Left colon (tissue), 2 donors: ENCODE measurements at places on chromosomes 2 and 18. TPM values are rescaled to one million over a fixed set of nuclear protein-coding genes. Genes with fewer than 3 reads are reported as not detected.

GRCh38 chr2:20635675-20636584 is 15.0 kb downstream of the HS1BP3 start:
- peak; percentile 76 for DNase-seq

DNA sequence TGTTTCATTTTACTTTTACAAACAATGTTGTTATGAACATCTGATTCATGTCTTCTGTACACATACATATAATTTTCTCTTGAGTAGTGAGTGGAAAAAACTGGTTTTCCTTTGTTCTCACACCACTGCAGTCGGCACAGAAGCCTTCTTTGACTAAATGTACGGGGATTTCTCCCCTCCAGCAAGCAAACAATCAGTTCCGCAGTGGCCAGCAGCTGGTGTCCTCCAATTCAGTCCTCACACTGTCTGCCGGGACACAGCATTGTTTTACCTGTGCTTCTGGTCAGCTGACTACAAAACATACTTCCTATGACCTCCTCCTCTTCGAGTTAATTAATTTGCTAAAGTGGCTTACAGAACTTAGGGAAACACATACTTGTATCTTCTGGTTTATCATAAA is 202.8 kb downstream of the WDR7 start:
- no peak for DNase-seq

DNA sequence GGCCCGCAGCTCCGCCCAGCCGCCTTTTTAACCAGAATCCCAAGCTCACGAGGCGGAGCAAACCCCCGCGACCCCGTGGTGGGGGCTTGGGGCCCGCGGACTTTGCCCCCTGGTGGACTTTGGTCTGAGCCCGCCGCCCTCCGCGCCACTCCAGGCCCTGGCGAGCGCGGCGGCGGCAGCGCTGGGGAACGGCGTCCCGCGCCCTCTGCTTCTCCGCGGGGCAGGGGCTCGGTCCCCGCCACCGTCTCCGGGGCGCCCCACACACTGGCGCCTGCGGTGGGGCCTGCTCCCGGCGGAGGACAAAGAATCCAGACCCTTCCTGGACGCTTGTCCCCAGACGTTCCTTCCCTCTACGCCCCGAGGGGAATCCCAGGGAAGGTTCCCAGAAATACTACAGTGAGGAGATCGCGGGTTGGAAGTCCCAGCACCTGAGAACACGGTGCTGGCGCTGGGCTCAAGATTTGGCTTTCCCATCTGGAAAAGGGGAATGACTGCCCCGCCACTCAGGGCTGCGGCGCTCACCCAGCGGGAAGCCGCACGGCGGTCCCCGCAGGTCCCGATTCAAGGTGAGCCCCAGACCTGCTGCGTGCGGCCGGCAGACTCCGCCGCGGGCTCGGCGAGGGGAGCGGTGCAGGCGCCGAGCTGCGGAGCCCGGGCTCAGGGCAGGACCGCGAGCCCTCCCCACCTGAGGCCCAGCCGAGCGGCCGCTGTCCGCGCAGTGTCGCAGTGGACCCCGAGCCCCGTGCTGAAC is at the start of gene HAAO:
TSS of gene HAAO (minus strand) at position 1 of the 751 bp plus-strand sequence. CDS start 47 bp downstream, outside the sequence.
- DNase-seq = peak; percentile 76

MC4R gene
- not detected for total RNA-seq

- DNase-seq = no peak
These were observed 113.7 kb downstream of the PRKCE start for GRCh38 chr2:45765007-45765727.

NDUFS1 gene
- total RNA-seq = 169 TPM

- DNase-seq = no peak
These were observed 335.3 kb downstream of the TNS1 start for GRCh38 chr2:217667512-217667911.

- no peak for DNase-seq
These were observed 154.1 kb upstream of the HDAC4 start for GRCh38 chr2:239554766-239555570.

DNA sequence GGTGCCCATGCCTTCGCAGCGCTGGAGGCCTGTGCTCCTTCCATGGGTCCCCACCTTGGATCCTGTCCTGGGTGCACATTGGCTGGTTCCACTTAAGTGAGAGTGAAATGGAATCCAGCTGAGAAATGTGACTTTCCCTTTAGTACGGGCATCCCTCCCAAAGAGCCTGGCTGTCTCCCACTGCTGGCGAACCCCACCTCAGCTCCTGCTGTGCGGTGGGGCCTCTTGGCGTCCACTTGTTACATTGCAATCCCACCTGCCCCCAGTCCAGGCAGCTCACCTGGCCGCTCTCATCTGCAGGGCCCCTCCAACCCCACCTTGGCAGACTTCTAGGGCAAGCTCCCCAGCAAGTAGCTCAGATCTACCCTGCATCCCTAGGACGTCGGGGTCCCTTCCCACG is 35.5 kb upstream of the GNAL start:
- no peak for DNase-seq

- DNase-seq = no peak
These were observed 157.9 kb downstream of the ADCYAP1 start for GRCh38 chr18:1062588-1062987.

DNA sequence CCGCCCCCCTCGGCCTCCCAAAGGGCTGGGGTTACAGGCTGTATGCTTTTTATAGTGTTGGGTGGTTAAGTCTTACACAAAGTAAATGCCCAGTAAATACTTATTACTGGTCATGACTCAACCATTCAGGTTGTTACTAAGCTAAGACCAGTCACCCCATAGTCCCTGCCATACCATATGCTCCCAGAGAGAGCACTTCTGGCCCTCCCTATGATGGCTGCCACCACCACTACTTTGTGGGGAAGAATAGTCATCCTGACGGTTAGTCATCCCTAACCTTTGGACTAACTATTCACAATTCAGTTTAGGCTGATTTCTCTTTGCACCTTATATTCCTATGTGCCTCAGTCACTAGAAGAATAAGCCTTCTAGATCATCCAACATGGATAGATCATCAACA is 42.0 kb upstream of the MSH2 start:
- DNase-seq = peak; percentile 71

- no peak for DNase-seq
These were observed 710.6 kb upstream of the ZEB2 start for GRCh38 chr2:145230546-145230945.

GRCh38 chr2:80852808-80853139 is 548.2 kb upstream of the LRRTM1 start:
- DNase-seq = no peak

DNA sequence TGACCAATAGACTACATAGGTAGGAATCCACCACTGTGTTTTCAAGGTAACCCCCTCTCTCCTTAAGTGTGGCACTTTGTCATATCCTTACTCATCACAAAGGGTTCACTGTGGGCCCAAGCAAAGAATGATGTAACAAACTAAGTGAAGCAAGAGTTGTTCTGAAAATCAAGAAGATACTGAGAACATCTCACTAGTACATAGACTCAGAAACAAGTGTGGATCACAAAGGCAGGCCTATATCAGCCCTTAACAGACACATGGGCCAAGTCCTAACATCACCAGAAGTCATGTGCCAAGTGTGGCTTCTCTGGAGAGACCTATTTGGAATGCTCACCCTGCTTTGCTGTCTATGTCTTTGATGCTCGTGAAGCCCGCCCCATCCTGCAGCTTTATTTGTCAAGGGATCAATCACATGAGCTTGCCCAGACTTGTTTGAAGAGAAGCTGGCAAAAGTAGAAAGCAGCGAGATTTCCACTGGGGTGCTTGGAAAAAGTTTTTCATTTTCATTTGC is 131.2 kb upstream of the TTC39C start:
- DNase-seq = no peak

DNA sequence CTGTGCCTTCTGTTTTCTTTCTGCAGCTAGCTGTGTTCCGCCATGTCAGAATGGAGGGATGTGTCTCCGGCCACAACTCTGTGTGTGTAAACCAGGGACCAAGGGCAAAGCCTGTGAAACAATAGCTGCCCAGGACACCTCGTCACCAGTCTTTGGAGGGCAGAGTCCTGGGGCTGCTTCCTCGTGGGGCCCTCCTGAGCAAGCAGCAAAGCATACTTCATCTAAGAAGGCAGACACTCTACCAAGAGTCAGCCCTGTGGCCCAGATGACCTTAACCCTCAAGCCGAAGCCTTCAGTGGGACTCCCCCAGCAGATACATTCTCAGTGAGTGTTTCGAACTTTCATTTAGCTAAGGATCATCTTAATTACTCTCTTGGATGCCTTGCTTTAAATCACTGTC is 74.1 kb downstream of the LTBP1 start:
- no peak for DNase-seq

DNA sequence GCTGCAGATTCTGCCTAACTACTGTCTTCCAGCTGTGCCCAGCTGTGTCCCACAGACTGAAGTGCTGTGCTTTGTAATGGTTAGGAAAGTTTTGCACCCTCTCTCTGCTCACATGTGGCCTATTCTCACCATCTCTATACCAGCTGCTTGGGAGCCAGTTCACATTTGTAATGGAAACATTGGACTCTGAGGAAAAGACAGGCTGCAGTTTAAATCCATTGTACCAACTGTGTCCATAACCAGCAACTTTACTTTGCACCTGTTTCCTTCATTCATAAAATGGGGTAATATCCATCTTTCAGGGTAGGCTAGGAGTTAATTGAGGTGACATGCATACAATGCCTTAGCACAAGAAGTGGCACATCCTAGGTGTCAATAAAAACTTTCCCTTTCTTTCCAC is 344.0 kb downstream of the TNS1 start:
- DNase-seq = no peak

DNA sequence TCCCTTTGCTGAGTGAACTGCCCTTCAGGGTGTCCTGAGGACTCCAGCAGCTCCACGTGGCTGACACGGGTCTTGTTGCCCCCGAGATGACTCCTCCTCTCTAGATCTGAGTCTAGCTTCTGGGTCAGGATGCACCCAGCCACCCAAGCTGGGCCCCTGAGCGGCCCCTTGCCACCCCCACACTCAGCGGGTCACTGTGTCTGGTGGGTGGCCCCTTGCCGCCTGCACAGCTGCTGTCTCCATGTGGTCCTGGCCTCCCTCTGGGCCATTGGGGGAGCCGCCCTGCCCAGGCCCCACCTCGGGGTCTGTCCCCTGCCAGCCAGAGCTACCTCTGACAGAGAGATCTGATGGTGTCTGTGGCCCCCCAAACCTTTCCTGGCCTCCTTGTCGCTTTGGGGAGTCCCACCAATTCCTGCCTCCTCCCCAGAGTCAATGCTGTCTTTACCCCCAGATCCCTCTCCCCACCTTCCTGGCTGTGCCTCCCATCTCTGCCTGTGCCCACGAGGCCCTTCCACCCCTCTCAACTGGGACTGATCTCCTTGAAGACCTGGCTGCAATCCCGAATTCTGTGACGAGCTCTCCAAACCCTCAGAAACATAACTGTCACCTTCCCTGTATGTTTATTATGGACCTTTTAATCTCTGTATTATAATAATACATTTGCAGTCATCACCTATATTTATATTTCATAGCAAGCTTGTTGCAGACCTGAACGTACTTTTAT is 46.5 kb downstream of the TWIST2 start:
- DNase-seq = no peak

BOK gene
- total RNA-seq = 14.2 TPM

DNA sequence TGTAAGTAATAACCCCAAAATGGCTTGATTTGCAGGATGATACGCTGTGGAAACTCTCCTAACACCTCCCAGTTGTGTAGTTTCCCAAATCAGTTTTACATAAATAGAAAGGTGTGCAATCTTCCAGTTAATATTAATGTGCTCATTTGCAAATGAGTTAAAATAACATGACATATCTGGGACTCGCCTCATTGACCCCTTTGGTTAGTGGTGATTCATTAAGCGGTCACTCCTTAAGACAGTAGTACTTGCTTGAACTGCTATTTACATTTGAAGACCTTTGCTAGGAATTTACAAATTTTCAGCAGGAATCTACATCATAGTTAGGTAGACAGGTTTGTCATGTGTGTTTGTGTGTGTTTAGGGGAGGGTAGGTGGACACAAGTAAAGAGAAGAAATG is 1367.7 kb upstream of the CELF4 start:
- DNase-seq = no peak
